AML-193 (cell line): ENCODE measurements at places on chromosomes 3 and 15.

GRCh38 chr3:172140499-172141391, 101.4 kb downstream of the FNDC3B start:
- peak; percentile 30 for DNase-seq

DNA sequence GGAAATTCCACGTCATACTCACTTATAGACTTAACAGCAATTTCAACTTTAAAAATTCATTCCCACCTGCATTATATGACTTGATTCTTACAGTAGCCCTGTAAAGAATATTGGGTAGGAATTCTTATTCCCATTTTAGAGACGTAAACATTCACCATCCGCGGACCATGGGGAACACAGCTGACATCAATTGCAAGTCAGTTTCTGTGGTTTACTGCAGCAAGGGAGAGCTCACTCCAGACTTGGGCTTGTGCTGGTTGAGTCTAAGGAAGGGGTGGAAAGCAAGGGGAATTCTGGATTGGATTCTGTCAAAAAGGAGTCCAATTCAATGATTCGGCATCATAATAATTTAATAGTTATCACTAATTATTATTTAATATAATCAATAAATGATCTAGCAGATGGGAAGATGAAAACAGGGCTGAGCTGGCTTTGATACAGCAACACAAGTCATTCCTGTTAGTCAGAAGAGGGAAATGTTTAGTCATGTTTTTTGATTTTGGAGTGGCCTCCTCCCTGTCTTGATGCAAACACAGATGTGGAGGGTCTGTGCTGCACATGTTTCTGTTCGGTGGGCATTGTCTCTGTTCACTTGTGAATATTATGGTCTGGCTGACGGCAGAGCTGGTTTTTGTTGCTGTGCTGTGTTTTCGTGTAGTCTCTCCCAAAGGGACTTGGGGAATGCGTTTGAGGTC, 9.7 kb downstream of the LIPC start:
- no peak for DNase-seq

DNA sequence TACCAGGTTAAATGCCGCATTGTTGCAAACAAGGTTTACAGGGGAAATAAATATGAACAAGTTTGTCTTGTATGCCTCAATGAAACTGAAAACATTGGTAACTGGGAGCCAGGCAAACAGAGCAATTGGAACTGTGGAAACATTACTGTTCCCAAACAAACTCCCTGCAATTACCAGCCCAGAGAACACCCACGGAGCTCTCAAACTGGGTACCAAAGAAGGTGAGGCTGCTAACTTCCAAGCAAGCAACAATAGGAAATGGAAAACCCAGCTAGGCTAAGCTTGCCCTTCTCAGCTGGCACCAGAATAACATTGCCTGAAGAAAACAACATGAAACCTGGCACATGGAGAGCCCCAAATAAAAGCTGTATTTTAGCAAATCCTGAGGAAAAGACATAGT, 218.9 kb upstream of the THRB start:
- no peak for DNase-seq

DNA sequence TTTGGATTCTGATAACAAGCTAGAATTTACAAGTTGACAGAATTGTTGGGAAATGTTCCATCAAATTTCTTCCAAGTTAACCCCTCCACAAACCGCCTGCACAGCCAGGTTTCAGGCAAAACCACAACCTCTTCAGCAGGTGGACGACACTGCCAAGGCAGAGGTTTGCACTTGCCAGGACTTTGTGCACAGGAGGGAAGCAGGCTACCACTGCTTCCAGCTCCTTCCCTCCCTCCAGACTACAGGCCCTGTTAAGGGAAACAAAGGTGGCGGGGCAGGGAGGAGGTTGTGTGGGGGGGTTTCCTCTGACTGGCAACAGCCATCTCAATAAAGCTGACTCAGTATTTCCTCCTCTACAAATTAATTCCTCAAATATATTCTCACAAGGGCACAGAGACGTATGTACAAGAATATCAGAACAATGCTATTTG, 42.2 kb downstream of the TBC1D2B start:
- peak; percentile 40 for DNase-seq

DNA sequence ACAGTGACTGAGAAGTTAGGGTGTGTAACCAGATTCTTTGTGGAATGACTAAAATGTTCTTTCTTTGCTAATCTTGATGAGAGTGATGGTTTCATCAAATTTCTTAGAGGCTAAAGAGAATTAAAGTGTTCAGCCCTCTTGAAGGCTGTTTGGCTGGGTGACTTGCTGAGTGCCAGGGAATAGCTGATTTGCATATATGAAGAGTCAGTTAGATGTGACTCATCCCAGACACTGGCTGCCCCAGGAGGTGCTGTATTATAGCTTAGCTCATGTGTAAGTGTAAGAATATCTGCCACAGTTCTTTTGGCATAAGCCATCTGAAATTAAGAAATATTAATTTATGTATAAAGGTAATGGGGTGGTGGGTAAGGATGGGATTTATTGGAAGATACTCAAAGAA, 535.1 kb downstream of the NLGN1 start:
- DNase-seq = no peak

DNA sequence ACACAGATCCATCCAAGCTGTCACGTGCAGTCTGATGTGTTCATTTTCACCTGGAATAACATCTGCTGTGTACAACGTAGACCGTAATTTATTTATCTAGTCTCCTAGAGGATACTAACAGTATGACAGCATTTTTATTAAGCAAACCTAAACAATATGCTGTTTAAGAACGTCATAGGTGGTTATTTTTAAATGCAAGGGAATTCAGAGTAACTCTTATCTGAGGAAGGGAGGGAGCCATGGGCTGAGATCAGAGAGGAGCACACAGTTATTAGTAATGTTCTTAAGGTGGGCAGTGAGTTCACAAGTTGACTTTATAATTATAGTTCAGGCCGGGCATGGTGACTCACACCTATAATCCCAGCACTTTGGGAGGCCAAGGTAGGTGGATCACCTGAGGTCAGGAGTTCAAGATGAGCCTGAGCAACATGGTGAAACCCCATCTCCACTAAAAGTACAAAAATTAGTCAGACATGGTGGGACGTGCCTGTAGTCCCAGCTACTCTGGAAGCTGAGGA, 193.6 kb downstream of the UACA start:
- DNase-seq = no peak

GRCh38 chr15:50753463-50753862, 12.0 kb downstream of the SPPL2A start:
- DNase-seq = no peak
